ENCODE measurements at places on chromosomes 4 and X. TPM values are rescaled to one million over a fixed set of nuclear protein-coding genes. Genes with fewer than 3 reads are reported as not detected.

- DNase-seq: no peak
Observed at GRCh38 chr4:94457692-94458106, 6.0 kb downstream of the PDLIM5 start.

- DNase-seq: no peak
Observed at GRCh38 chr4:138494931-138495330, 252.8 kb upstream of the SLC7A11 start.

The GAGE10 gene
- not detected for polyA plus RNA-seq

GRCh38 chr4:26524011-26524410 lies 33.7 kb upstream of the CCKAR start:
- DNase-seq: no peak

The SORCS2 gene
- not detected for polyA plus RNA-seq

The PNCK gene
- polyA plus RNA-seq: not detected

GRCh38 chr4:3294401-3295241 lies 1.8 kb downstream of the RGS12 start:
- no peak for DNase-seq

The JADE1 gene
- polyA plus RNA-seq: 40.4 TPM

The GPAT3 gene
- polyA plus RNA-seq: not detected

- no peak for DNase-seq
Observed at GRCh38 chr4:32268863-32269262, 1548.7 kb downstream of the PCDH7 start.

DNA sequence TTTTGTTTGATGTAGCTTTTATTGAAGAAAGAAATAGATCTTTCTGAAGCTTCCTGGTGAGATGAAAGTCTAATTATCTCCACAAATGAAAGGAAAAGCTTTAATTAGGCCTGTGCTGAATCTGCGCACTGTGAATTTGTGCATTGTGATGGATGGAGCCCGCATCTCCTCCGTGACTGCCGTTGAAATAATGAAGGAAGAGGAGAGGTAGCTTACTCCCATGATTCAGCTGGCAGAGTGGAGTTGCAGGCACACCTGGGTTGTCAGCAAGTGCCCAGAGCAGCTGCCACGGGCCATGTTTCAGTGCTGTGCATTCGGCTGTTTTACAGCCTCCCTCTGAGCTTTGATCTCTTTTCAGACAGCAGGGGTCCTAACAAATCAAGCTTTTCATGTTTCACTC lies 735.3 kb upstream of the TENM3 start:
- no peak for DNase-seq

The FAM47E gene
- polyA plus RNA-seq: not detected

- DNase-seq: no peak
Observed at GRCh38 chrX:138885886-138886285, 174.4 kb upstream of the FGF13 start.

- no peak for DNase-seq
Observed at GRCh38 chr4:77761595-77761994, 57.6 kb downstream of the CNOT6L start.

The HTRA3 gene
- polyA plus RNA-seq: not detected

The TRIML1 gene
- polyA plus RNA-seq: not detected

DNA sequence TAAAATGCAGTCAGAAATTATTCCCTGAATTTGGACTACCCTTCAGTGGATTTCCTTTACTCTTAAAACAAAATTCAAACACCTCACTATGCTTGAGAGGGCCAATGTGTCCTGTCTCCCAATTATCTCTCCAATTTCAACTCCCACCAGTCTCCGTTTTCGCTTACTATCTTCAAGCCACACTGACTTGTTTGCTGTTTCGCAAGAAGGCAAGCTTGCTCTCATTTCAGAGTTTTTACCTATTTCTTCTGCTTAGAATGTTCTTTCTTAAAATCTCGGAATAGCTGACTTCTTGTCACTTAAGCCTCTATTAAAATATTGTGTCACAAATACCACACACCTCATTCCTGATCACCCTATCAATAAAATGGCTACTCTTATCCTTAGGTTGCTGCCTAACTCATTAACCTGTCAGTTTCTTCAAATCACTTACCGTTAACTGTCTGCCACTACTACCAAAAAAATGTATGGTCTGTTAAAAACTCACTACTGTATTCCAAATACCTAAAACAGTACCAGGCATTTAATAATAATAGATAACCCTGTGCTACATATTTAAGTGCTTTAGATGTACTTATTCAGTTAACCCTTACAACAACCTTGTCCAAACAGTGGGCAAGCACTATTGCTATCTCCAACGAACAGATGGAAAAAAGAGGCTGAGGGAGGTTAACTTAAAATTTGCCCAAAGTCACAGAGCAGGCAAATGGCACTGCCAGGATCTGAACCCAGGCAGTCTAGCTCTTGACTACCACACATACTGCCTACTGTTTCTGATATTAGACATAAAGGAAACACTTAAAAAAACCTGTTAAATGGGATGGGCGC lies 2.9 kb downstream of the UBA6 start:
- no peak for DNase-seq

DNA sequence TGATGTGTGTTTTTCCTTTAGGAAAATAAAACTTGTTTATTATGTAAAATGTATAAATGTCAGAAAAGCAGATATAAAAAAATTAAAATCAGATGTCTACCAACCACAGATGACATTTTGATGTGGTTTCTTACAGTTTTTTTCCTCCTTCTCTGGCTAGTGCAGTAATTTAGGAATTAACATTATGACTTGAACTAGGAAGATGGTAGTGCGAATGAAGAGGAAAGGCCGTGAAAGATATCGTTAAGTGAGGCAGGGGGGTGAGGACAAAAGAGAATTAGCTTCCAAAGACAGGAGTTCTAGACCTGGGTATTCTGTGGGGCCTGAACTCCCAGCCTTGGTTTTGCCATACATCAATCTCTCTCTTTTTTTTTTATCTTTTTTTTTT lies 98.0 kb downstream of the RBM47 start:
- no peak for DNase-seq

DNA sequence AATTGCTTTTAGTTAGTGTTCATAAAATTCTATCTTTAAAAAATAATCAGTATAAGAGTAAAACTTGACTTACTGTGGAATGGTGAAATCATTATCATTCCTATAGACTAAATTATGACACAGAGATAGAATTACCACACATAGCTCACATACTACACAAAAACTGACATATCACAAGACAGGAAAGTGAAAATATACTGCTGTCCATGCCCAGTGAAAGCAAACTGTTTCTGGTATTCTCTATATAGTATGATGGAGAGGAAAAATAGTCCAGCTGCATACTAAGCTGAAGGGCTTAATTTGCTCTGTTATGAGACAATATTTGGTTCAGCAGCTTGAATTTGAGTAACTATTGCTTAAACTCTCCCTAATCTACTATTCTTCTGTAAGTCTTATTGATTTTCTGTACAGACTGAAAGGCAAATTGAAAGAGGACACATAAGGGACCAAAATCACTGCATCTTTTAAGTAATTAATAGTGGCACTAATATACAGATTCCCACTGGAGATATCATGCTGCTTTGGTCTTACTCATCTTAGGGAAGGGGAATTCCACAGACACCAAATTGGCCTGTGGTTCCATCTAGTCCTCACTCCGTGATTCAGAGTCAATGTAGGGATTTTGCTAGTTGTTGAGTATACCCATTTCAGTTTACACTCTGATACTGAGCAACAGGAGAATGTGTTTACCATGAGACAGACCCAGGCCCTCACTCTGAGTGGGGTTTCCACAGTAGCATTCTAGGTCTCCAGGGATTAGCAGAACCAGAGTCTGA lies 47.4 kb upstream of the AGA start:
- DNase-seq: no peak

DNA sequence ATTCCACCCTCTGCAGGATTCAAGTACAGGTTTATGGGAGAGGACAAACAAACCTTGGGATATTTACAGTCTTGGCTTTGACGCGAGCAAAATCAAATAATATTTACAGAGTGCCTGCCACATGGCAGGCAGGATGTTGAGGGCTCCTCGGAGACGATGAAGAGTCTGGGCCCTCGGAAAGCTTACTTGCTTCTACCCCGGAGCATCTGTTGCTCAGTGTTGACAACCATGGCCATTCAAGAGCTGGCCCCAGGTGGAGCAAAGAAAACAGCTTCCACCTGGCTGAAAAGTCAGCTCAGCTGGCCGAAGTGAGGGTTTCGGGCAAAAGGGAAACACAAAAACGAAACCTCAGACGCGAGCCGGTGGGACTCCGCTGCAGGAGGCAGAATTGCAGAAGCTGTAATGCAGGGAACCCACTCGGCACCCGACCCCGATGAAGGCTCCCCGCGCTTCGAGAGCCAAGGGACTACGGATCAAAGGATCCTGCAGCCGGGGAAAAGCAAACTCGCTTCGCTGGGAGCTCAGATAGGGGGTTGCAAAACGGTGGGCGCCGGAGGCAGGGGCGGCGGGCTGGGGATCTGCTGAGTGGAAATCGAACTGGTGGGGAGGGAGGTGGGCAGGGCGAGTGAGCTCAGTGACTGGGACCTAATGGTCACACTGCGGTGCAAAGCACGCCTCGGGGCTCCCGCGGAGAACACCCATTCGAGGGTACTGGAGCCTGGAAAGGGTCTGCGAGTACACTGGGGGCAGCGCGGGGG lies 805 bp downstream of the ATP8A1 start:
- peak; percentile 70 for DNase-seq

- no peak for DNase-seq
Observed at GRCh38 chrX:32597777-32598176, 613.6 kb downstream of the DMD start.

GRCh38 chr4:123699880-123700771 lies 303.5 kb downstream of the SPRY1 start:
- no peak for DNase-seq

DNA sequence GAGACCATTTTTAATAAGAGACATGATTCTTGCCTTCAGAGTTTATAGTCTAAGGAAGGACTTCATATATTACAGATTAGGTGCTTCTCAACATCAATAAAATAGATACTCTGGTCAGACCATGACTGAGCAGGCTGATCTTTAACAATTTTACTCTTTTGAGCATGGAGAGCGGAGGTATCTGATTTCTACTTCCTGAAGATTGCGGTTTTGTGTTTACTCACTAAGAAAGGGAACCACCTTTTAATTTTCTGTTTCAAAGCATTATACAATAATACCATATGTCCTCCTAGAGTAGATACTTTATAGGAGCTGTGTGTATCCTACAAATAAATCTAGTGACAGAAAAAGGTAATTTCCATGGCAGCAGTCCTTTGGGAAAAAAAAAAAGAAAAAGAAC lies 12.5 kb downstream of the MORC4 start:
- DNase-seq: no peak

- DNase-seq: no peak
Observed at GRCh38 chrX:6169407-6169806, 59.3 kb downstream of the NLGN4X start.

The HTATSF1 gene
- polyA plus RNA-seq: 32.3 TPM

- DNase-seq: no peak
Observed at GRCh38 chrX:22150371-22150770, 118.2 kb downstream of the PHEX start.

The STARD8 gene
- not detected for polyA plus RNA-seq

- no peak for DNase-seq
Observed at GRCh38 chr4:110671679-110672078, 48.8 kb upstream of the PITX2 start.

The ALAS2 gene
- polyA plus RNA-seq: 2.4 TPM

DNA sequence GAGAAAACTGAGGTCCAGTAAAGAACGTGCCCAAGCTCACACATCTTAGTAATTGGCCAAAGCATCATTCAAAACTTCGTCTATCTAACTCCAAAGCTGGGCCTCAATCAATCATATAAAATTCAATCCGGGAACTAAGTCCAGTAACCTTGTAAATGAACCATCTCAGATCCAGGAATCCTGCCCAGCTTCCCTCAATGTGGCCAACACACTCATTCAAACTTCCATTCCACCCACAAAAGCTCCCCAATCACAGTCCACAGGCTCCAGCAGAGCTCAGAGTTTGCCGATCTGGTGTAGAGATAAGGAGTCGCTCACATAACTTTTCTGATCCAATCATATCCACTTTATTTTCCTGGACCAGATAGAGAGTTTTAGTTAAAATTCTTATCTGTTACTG lies 144.8 kb downstream of the SPATA18 start:
- no peak for DNase-seq

The MTMR8 gene
- polyA plus RNA-seq: 3.5 TPM

- DNase-seq: no peak
Observed at GRCh38 chr4:24473309-24473721, 111.0 kb downstream of the DHX15 start.

DNA sequence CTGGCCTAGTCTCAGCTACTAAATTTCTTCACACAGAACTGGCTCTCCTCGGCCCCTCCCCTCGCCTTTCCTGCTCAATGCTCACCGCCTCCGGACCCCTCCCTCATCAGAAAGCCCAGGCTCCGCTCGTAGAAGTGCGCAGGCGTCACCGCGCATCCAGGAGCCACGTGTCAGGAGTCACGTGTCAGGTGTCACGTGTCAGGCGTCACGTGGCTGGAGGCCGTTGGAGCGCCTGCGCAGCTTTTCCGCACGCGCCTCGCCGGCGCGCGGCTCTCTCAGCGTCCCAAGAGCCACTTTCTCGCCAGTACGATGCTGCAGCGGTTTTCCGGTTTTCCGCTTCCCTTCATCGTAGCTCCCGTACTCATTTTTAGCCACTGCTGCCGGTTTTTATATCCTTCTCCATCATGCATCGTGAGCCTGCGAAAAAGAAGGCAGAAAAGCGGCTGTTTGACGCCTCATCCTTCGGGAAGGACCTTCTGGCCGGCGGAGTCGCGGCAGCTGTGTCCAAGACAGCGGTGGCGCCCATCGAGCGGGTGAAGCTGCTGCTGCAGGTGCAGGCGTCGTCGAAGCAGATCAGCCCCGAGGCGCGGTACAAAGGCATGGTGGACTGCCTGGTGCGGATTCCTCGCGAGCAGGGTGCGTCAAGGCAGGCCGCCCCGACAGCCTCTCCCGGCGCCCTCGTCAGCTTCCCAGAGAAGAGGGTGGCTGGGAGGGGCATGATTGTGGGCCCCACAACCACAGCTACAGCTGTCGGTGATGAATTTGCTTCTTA lies at the start of gene SLC25A31:
Gene SLC25A31, plus strand, starts transcription at position 259 of the 772 bp plus-strand sequence. Its CDS starts 146 bp downstream, at position 405.
- DNase-seq: no peak

DNA sequence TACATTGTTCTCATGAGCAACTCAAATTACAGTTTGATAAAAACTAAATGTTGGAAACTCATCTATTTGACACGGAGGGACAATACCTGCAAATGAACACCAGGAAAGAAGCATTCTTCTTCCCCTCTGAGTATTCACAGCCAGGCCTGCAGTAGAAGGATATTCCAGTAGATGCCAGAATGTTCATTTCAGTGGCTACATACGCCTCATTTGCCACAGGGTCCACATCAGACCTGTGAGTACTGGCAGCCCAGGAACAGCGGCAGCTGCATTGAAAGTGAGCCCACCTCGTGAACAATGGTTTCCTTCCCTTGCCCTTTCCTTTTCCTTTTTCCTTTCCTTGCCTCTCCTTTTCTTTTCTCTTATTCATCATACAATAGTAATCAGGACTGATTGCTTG lies 81.1 kb upstream of the NEIL3 start:
- DNase-seq: no peak

- DNase-seq: no peak
Observed at GRCh38 chr4:7770224-7771050, 169.2 kb downstream of the AFAP1 start.

The EDA gene
- polyA plus RNA-seq: not detected

DNA sequence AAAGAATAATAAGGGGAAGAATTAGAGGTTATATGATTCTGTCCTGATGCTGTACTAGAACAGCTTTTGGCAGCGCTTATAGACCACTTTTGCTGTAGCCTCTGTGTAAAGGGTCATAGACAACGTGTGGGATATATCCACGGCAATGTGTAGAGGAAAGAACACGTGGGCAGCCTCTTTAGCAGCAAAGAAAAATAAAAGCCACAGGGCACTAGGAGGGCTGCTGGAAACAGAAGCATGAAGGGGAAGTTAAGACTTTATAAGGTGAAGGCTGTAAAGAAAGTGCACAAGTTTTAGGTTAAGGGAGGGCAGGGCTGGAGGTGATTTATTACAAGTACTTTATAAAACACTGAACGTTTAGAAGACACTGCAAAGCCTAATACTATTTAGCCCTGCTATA lies 20.1 kb upstream of the PHEX start:
- DNase-seq: no peak

Measured in naive B cell (primary cell).